NCI-H82 (cell line): ENCODE measurements at places on chromosomes 7 and 10.

GRCh38 chr7:148334441-148334956, 256.1 kb upstream of the C7orf33 start:
- no peak for DNase-seq

GRCh38 chr10:126034586-126034985, 138.2 kb downstream of the FANK1 start:
- no peak for DNase-seq

GRCh38 chr7:3895341-3896116, 594.5 kb downstream of the SDK1 start:
- no peak for DNase-seq

- DNase-seq: peak; percentile 35
Observed at GRCh38 chr7:93011351-93012294, 106.2 kb downstream of the SAMD9 start.

GRCh38 chr10:46290101-46290886, 3.5 kb downstream of the ANTXRL start:
- no peak for DNase-seq

DNA sequence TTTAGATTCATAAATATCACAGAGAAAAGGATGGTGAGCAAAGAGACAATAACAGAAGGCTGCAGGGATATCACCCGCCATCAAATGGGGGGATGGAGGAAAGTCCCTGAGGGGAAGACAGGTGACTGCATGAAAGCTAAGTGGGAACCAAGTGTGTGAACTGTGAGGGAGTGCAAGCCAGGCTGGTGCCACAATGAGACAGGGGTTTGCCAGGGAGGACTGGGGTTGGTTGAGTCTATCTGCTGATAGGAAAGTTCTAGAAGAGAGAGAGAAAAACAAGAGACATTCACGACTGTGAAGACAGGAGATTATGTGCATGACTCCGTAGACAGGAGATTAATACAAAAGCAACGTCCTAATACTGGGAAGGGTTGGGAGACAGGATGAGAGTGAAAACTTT, 376.4 kb downstream of the PARD3 start:
- no peak for DNase-seq

DNA sequence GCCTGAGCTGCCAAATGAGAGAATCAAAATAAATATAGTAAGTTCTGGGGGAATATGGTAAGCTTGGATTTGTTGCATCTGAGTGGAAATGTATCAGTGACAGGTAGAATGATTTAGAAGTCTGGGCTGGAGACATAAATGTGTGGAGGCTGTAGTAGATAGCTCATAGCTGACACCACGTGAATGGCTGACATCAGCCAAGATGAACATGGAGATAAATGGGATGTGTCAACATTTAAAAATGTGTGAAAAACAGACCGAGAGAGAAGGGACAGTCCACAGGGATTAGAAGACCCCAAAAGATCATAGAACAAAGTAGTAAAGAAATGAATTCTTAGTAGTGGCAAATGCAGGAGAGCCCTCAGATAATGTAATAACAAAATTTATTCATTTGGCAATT, 40.9 kb downstream of the NAMPT start:
- no peak for DNase-seq

- no peak for DNase-seq
Observed at GRCh38 chr7:54967377-54967776, 51.4 kb upstream of the EGFR start.

- peak; percentile 43 for DNase-seq
Observed at GRCh38 chr7:73520673-73521635, 1.1 kb downstream of the BAZ1B start.

- DNase-seq: no peak
Observed at GRCh38 chr10:114678820-114679219, 20.7 kb upstream of the ABLIM1 start.

DNA sequence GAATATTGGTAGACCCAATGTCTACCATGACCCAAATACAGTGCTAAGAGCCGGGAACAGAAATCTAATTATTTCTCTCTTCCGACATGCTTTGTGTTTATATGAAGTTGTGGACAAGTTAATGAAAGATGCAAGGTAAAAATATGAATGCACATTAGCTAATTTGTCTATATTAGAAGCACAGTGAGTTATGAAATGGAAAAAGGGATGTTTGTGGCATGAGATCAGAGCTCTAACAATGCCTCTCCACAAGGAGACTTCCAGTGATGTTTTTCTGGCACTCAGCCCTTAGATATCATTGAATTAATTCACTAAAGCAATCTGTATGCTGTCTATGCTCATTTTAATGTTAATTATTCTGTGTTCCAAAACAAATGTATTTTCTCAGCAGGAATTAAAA, 897.2 kb downstream of the CNTNAP2 start:
- DNase-seq: no peak

DNA sequence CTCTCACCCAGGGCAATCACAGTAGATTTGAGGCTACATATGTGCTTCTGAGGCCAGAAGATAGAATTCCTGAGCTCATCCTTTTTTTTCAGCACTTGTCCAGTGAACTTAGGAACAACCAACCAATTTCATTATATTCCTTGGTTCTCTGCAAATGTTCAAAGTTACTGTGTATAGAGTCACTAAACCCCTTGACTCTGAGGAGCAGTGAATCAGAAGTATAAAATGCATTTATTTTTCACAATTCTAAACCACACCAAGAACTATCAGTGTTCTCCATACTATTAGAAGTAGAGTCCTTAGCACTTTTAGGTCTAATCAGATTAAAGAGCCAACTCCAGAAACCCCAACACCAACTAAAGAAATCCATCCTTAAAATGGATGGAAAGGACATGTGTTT, 19.6 kb upstream of the PAPSS2 start:
- DNase-seq: no peak

- DNase-seq: no peak
Observed at GRCh38 chr10:126808103-126808502, 97.1 kb upstream of the DOCK1 start.

DNA sequence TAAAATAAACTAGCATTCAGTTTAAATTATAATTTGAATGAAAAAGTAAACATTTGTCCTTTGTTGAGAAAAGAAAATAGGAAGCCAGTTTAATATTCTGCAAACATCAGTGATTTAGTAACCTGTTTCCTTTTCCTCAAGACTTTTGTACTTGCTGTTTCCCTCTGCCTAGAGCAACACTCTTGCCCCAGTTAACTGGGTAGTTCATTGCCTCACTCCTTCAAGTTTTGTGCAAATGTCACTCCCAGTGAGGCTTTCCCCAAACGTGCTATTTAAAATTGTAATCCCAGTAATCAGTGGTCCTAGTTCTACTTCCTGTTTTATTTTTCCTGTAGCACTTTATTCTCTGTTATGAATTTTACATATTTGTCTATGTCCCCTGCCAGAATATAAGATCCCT, 23.8 kb downstream of the DLD start:
- no peak for DNase-seq

DNA sequence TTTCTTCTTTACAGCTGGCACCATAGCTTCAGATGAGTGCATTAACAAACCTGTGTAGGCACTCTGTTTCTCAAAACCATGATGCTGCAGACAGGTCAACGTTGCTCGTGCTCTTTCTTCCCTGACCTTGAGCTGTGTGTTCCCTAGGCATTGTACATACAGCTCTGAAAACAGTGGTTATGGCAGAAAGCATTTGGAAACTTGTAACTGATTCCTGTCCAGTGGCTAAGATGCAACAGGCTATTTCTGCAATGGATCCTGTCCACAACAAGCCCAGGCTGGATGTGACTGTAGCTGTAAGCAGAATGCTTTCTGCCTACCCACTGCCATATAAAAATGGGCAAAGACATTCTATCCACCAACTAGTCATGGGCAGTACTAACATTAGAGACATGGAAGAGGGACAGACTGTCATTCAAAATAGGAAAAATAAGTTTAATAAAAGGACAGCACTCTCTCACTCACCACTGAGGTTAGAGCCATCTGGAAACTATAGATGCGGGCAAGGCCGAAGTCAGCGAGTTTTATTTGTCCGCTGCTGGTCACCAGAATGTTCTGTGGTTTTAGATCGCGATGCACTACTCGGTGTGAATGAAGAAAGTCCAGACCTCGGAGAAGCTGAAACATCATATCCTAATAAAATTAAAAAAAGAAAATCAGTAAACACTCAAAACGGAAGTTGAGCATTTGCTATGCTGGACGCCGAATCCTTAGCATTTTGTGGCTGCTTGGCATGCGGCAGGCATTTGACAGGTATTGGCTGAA, 111.0 kb downstream of the CDK6 start:
- no peak for DNase-seq
